ENCODE measurements at places on chromosomes 16 and 17. TPM values are rescaled to one million over a fixed set of nuclear protein-coding genes. Genes with fewer than 3 reads are reported as not detected.

Gene BICDL2
- total RNA-seq = 1.6 TPM

Gene TLCD3B
- 5.5 TPM for total RNA-seq

Gene CCDC78
- total RNA-seq = 6.1 TPM

Gene RNF157
- total RNA-seq = 110 TPM

Gene FBXW10B
- not detected for total RNA-seq

Gene KRT12
- not detected for total RNA-seq

Gene WDR59
- 81.2 TPM for total RNA-seq

Gene MEIOB
- not detected for total RNA-seq

Gene TNS4
- 9.7 TPM for total RNA-seq

Gene LHX1
- not detected for total RNA-seq

Gene ADAD2
- not detected for total RNA-seq

Gene KIF2B
- total RNA-seq = not detected

Gene KDM6B
- total RNA-seq = 50.9 TPM

Gene C1QL1
- not detected for total RNA-seq

Gene TMC8
- 340 TPM for total RNA-seq

Gene QRICH2
- 4.7 TPM for total RNA-seq

Gene RAB11FIP4
- 38.5 TPM for total RNA-seq

Gene PDILT
- total RNA-seq = not detected

Gene FGF11
- total RNA-seq = 25.4 TPM

Gene PTX4
- not detected for total RNA-seq

Gene COG4
- total RNA-seq = 75.3 TPM

Gene HSD11B2
- not detected for total RNA-seq

Gene ANKFN1
- not detected for total RNA-seq

Gene OR3A3
- not detected for total RNA-seq

Gene TSPAN10
- 0.36 TPM for total RNA-seq
